ENCODE measurements at places on chromosomes 2 and 18.

DNA sequence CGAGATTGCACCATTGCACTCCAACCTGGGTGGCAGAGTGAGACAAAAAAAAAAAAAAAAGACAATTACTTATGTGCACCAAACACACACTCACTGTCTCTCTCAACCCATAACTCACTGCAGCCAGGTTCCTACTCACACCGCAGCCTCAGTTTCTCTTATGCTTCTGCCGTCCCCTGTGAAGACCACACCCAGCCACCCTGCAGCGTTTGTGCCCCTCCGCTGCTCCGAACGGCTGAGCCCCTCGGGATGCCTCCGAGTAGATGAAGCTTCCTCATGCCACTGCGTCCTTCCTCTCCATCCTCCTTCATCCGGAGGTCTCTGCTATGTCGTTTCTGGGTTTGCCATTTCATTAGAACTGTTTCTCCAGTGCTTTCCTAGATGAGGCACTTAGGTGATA lies 160.1 kb downstream of the TWIST2 start:
- no peak for DNase-seq

GRCh38 chr2:24228470-24228869 lies 53.6 kb downstream of the FAM228A start:
- no peak for DNase-seq

GRCh38 chr2:28981016-28981441 lies at the start of gene TOGARAM2:
Gene TOGARAM2 (plus strand): TSS chr2:28981298. CDS start chr2:28994835, 13,537 bp downstream.
- DNase-seq = no peak

GRCh38 chr18:59220784-59221765 lies 1.1 kb downstream of the GRP start:
- DNase-seq = no peak

GRCh38 chr2:113887009-113887792 lies 2.7 kb upstream of the ACTR3 start:
- DNase-seq = no peak

- no peak for DNase-seq
These were observed 26.1 kb upstream of the TMX3 start for GRCh38 chr18:68740966-68741365.

DNA sequence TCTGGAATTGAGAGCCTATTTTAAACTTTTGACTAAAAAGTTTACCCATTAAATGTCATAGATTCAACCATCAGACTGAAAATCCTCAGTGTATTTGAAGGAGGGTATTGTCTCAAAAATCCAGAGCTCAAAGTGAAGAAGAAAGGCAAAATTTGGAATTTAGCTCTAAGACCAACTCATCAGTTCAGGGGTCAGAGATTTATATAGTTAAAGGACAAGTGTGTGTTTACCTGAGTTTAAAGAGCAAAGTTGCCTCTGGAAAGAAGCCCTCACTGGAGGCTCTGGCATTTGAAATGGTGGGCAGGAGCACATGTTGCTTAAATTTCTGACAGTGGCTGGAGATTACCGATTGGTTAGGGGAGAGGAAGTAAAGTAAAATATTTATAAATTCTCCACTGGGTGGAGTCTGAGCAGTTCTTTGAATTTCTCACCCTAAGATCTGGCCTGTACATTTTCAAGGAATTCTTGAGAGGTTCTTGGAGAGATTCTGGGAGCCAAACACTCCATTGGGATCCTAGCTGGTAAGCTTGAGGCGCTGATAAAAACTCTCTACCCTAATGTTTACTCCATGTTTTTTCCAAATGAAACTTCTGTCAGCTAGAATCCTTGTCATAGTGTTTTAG lies at the start of gene KYNU:
Gene KYNU (plus strand): TSS at position 449 of the 623 bp plus-strand sequence. CDS start 7,704 bp downstream, outside the sequence.
- DNase-seq = no peak

DNA sequence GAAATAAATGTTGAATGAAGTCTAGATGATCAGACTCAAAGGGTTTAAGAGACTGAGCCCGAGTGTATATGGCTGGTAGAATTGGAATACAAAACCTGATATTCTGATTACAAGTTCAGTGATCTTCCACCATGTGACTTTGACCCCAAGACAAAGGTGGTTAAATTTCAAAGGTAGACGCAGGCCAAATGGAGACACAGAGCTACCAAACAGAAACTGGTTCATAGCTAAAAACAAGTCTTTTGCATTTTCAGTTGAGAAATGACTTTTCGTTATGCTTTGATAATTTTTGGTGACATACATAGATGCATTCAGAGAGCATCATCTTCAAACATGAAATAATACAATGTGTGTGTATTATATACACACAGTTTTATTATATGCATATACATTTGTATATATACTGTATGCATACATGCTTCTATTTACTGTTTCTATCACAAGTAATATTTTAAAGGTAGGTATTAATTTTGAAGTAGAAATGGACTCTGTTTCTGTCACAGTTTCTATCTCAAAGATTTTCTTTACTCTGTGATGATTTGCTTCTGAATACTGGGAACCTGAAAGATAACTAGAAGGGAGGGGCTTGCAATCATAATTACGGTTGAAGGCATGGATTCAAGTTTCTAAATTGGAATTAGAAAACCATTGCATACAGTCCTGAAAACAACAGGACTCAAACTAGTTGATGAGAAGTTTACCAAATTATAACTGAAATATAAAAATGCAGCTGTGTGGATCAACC lies 142.3 kb downstream of the ABCA12 start:
- no peak for DNase-seq

GRCh38 chr2:187302586-187302985 lies 145.5 kb downstream of the CALCRL start:
- no peak for DNase-seq

DNA sequence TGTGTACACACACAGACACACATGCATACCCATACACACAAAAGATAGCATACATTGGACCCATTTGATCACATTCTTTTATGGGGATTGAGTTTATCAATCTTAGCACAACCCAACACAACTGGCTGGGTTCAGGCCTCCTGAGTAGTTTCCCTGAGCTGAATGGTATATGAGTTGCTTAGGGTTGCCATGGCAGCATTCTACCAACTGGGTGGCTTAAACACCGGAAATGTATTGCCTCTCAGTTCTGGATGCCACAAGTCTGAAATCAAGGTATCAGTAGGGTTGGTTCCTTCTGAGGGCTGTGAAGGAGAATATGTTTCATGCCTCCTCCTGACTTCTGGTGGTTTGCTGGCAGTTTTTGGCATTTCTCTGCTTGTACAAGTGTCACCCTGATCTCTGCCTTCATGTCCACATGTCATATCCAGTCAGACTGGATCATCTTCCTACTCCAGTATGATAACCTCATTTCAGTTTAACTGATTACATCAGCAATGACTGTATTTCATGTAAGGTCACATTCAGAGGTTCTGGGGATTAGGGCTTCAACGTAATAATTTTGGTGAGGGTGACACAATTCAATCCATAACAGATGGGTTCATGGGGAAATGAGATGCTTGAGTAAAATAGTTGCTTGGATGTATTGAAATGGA lies 212.7 kb downstream of the KCNE4 start:
- DNase-seq = no peak

- DNase-seq = no peak
These were observed 6.3 kb upstream of the CCNT2 start for GRCh38 chr2:134912361-134912760.

DNA sequence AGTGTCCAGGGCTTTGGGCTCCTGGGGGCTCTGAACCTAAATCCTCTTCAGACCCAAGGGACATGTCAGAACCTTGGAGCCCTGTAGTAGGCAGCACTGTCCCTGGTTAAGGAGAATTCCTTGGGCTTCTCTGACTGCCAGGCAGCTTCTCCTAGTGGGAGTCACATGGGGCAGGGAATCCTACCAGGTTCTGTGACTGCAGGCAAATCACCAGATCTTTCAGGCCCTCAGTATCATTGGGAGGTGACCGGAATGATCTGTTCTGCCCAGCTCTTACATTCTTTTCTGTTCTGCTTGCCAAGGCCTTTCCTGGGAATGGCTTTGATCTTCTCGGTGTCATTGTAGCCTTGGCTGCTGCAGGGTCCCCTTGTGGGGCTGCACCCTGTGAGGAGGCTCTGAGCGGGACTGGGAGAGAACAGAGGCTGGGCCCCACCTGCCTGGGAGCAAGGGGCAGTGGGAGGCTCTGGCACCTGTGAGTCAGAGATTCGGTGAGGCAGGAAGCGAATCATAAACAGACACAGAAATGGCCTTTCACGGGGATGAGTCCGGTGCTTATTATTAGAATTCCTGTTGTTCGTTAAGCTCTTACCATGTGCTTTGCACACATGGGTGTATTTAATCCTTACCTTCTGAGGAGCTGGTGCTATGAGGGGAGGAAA lies 14.1 kb downstream of the CEP68 start:
- DNase-seq = no peak

- no peak for DNase-seq
These were observed 37.4 kb downstream of the LYPD6B start for GRCh38 chr2:149075853-149076252.

DNA sequence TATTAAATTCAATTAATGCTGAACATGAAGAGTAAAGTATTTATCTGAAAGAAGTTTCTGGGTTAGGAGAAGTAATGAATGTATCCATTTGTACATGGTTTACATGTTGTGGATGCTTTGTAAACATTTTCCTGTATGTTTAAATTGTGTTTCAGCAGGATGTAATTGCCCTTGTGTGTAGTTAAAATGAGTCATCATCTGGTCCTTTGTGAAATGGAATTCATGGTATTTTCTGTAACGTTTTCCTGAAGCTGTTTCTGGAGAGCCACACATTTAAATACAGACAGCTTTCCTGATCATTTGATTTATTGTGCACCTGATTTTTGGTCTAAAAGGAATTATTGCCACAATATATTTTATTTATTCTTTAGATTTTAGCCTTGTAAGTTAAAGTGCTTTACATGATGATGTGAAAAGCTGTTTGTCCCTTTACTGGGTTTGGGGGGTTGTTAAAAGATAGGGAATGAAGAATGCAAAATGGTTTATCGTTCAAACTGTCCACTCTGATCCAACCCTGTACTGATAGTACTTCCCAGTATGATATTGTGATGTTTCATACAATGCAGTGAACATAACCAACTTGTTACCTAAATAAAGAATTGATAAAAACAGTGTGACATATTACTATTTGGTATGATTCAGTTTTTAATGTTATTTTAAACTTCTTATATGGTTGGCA lies 41.7 kb upstream of the SLC3A1 start:
- DNase-seq = no peak

GRCh38 chr2:207616185-207616584 lies 9.0 kb downstream of the METTL21A start:
- no peak for DNase-seq

GRCh38 chr18:44826418-44827259 lies 146.0 kb downstream of the SETBP1 start:
- DNase-seq = no peak

- no peak for DNase-seq
These were observed 28.9 kb downstream of the ZNF532 start for GRCh38 chr18:58893388-58894099.

DNA sequence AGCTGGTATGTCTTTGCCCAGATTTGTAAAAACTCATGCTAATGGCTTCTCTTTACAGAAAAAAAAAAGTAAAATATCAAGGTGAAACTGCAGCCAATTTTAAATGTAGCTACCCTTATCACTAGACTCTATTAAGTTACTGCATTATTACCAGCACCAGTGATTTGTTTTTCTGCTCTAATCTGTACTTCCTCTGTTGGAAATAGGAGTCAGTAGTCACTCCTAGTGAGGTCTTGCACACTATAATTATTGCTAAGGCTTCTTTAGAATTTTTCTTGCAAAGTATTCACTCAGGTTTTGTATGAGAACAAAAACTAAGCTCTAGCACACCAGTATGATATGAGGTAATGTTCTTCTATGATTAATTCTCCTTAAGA lies 215.5 kb downstream of the XIRP2 start:
- DNase-seq = no peak

DNA sequence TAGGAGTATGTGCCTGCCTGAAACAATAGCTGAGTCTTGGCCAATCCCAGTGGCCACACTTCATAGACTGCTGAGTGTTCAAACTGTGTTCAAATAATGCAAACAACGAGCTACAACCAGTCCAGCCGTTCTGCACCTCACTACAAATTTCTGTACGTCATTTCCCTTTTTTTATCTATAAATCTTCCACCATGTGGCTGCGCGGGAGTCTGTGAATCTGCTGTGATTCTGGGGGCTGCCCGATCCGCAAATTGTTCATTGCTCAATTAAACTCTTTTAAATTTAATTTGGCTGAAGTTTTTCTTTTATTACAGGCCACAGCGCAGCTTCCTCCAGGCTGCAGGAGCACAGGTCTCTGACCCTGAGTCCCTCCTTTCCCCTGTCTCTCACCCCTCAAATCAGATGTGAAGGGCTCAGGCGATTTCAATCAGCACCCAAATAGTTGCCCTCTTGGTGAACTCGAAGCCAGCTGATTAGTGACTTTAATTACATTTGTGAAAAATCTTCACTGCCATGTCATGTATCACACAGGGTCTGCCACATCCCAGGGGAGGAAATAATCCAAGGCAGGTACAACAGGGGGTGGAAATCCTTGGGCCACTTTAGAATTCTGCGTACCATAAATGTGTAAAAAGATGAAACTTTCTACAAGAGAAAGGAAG lies 145.6 kb downstream of the NDUFA10 start:
- no peak for DNase-seq

DNA sequence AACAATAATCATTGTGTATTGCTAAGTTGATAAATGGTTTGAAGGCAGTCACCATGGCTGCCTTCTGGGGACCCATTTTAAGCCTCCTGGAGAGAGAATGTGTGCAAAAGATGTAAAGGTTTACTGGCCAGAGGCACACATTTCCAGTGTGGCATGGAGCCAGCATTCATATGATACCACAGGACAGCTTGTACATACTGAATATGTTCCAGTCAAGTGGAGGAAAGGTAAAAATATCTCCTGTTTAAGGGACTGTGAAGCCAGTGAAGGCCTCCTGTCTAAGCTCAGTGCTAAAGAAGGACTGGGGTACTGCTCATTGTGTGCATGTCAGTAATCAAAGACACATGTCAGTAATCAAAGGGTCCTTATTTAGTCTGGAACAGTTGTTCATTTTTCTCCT lies 119.2 kb downstream of the BABAM2 start:
- no peak for DNase-seq

DNA sequence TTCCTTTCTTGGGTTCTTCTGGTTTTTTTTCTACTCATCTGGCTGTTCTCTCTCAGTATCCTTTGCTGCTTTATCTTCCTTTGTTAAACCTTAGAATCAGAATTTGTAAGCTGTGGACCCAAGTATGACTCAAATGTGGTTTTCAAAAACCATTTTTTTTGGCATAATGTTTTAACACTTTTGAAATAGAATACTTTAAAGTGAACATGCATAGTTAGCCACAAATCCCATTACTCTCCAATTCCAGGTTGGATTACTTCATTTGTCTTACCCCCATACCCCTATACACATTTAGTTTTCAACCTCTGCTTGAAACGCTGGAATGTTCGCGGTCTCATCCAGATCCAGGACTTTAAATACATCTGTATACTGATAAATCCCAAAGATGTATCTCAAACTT lies 29.1 kb downstream of the ALMS1 start:
- no peak for DNase-seq
